ENCODE measurements at places on chromosomes 16 and 17. TPM values are rescaled to one million over a fixed set of nuclear protein-coding genes. Genes with fewer than 3 reads are reported as not detected.

SMIM22 gene
- not detected for total RNA-seq

KRT25 gene
- not detected for total RNA-seq

MARVELD3 gene
- total RNA-seq, result not detected

GSG1L gene
- not detected for total RNA-seq

- no peak for DNase-seq
These were observed 18.7 kb downstream of the VAT1L start for GRCh38 chr16:77807021-77807420.

DNA sequence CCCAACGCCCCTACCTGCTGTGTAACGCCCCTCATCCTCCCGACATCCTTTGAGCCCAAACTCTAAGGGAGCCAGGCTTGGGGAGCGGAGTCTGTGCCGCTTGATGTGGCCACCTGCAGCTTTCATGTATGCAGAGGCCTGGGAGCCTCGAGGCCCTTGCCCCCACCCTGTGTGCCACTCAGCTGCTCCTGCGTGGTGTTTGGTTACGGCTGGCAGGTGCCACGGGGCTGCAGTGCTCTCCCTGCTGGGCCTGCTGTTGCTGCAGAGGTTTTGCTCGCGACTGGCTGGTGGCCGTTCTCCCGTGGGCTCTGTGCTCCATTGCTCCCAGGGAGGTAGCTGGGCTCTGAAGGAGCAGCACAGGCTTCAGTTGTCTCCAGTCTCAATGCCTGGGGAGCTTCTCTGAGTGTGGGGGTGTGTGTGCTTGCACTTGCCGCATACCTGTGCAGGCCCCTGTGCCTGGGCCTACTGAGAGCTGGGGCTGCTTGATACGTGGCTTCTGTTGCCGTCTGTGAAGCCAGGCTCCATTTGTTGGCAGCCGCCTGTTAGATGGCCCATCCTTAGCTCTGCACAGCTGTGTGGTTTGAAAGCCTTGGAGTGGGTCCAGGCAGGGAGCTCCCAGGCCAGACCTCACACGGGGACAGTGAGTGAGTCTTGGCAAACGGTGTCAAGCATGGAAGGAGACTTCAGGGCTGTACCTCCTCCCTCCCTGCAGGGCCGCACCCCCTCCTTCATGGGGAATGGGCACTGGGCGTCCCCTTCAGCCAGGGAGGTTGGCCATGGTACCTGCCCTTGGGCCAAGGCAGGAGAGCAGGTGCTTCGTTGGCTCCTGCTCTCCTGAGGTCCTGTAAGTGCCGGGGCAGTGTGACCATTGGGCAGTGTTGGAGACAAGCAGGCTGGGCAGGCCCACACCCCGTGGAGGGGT lies 47.2 kb downstream of the PDPK1 start:
- peak; percentile 63 for DNase-seq

GRCh38 chr16:11452746-11453389 lies 107.6 kb downstream of the RMI2 start:
- DNase-seq, result no peak

- no peak for DNase-seq
These were observed 27.6 kb upstream of the ETV4 start for GRCh38 chr17:43573579-43574321.

DNA sequence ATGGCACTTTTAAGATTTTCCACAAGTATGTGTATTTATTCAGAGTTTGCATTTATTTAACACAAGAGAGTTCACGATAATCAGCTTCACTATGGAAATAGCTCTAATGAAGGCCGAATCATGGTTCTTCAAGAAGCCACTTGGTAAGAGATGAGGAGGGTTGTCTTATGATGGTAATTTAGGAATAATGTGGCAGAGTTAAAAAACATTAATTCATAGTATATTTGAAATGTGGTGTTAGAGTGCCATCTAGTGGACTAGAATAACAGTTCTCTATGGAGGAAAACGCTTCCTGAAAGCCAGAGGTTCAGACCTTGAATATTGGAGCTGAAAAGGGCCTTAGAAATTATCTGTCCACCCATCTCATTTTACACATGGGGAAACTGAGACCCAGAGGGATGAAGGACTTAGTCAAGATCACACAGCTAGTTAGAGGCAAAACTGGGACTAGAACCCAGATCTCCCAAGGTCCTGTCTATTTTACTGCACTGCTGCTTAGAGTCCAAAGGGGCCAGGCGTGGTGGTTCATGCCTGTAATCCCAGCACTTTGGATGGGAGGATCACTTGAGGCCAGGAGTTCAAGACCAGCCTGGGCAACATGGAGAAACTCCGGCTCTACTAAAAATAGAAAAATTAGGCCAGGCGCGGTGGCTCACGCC lies 33.8 kb upstream of the KPNB1 start:
- DNase-seq, result no peak

- no peak for DNase-seq
These were observed 98.5 kb upstream of the RPRML start for GRCh38 chr17:47077576-47077975.

- no peak for DNase-seq
These were observed 180.7 kb upstream of the CACNG5 start for GRCh38 chr17:66654106-66654740.

DNA sequence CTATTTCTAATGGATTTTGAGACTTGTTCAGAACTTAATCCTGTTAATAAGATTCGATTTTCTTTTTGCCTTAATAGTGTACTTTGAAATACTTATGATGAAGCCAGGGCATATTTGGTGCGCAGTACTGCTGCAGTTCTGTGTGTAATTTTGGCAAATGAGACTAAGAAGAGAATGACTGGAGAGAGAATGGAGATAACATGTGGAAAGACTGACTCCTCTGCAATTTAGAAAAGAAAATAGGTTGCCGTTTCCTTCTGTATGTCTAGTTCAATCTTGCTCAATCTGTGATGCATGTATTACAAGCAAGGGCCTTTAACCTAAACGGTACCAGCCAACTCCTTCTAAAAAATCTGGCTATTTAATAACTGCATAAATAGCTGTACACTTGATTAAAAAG lies 285.1 kb upstream of the CDH11 start:
- DNase-seq, result no peak

- no peak for DNase-seq
These were observed 104.5 kb upstream of the FAM20A start for GRCh38 chr17:68705714-68706076.

Measured in spleen (tissue), 13 donors.